Left cardiac atrium (tissue), 4 donors: ENCODE measurements at places on chromosomes 11 and 22. TPM values are rescaled to one million over a fixed set of nuclear protein-coding genes. Genes with fewer than 3 reads are reported as not detected.

DNA sequence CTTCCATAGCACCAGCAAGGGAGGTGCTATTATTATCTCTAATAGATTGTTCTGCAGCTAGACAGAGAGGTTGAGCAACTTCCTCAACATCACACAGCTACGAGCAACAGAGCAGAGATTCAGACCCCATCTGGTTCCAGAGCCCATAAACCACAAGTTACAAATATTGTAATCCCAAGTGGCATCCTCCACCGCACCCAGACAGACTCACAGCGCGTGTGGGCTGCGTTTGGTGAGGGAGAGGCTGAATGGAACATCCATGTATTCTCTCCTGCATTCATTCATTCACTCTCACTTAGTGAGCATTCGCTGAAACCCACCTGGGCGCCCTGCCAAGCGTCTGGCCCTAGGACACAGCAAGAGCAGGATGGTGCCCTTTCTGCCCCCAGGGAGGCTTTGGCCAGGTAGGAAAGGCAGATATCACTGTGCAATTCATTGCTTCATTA is 33.5 kb downstream of the LIF start:
- no peak for DNase-seq

- DNase-seq, result peak; percentile 52
Measured at GRCh38 chr11:125494974-125495725, 915 bp downstream of the FEZ1 start.

- no peak for DNase-seq
Measured at GRCh38 chr22:21797444-21798221, 62.0 kb upstream of the YPEL1 start.

DNA sequence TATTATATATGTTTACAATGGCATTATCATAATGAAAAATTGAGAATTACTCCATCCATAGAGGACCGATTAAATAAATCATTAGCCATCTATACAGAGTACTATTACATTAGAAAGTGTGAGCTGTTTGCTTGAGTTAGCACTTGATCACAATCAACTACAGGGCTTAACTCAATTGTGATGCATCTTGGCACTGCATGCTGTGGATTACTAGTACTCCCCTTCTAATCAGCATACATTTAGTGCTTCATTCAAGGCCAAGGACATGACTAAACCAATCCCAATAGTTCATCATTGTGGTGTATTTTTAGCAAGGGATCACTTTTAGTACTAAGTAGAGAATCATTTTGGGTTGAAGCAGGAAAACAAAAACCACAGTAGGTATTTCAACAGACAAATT is 23.5 kb upstream of the ARHGAP42 start:
- DNase-seq, result no peak

OR8D4 gene
- not detected for total RNA-seq

DNA sequence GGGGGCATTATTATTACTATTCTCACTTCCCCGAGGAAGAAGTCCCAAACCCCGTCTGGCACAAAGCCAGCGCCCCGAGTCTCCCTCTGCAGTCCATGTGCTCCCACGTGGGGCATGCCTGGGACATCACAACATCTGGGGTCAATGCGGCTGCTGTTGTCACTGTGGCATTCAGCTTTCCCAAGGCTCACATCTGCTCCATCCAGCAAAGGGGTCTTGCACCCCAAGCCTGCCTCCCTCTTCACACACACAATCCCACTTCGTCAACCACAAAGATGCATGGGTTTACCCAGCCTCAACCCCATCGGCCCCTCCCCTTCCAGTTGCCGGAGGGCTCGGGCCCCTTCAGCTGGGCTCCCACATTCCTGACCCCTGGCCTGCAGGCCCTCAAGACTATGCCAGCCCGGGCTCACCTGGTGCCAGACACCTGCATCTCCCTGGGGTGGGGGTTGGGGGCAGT is 23.5 kb upstream of the RTN4R start:
- no peak for DNase-seq

- DNase-seq, result peak; percentile 55
Measured at GRCh38 chr22:17853073-17853472, 78.8 kb upstream of the BID start.

ART5 gene
- 0.21 TPM for total RNA-seq

RNF141 gene
- 34.7 TPM for total RNA-seq

DNA sequence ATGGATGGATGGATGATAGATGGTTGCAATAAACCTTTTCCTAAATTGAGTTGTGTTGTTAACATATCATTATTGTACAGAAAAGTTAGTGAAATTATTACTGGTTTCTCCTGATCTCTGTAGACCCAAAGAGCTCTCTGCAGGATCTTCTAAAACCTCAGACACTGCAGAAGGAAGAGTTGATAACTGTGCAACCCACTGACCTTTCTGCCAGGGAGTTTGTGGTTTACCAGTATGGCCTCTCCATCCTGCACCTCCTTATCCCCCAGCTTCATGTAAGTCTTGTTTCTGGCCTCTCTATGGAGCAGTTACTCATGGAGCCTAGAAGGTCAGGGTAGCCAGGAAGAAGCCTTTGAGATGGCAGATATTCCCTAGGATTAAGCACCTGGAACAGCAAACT is 45.6 kb downstream of the BTG4 start:
- DNase-seq, result no peak

APOA5 gene
- total RNA-seq, result not detected

DNA sequence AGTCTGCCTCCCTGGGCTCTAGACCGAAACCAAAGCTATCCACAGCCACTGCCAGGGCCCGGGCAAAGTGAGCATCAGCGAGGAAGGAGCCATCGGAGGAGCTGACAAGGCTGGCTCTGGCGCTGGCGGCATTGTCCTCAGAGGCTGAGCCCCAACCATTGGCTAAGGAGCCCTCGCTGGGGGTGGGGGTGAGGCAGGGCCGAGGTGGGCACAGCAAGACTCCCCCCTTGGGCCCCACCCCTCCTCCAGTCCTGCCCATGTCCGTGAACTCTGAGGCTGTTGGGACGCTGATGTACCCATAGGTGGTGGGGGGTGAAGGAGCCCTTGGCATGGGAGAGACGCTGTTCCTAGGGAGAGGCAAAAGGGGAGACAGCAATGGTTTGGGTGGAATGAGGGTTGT is 11.2 kb downstream of the ROBO4 start:
- no peak for DNase-seq

DNA sequence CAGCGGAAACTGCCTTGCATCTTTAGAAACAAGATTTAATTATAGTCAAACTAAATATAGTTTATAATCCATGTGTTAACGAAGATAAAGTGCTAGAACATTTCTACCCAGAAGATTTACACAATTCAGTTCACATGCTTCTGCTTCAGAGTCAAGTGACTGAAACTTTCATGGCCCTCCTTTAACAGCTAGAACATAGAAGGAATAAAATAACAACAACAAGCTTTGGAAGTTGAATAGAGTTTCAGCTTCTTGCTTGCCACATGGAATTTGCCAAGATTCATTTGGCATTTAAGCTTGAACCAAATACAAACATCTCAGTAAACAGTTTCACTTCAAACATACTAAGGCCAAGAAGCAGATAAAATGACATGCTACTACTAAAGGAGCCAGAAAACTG is 676.3 kb upstream of the ANO3 start:
- no peak for DNase-seq

- no peak for DNase-seq
Measured at GRCh38 chr11:80144897-80145594, 704.2 kb upstream of the TENM4 start.

DNA sequence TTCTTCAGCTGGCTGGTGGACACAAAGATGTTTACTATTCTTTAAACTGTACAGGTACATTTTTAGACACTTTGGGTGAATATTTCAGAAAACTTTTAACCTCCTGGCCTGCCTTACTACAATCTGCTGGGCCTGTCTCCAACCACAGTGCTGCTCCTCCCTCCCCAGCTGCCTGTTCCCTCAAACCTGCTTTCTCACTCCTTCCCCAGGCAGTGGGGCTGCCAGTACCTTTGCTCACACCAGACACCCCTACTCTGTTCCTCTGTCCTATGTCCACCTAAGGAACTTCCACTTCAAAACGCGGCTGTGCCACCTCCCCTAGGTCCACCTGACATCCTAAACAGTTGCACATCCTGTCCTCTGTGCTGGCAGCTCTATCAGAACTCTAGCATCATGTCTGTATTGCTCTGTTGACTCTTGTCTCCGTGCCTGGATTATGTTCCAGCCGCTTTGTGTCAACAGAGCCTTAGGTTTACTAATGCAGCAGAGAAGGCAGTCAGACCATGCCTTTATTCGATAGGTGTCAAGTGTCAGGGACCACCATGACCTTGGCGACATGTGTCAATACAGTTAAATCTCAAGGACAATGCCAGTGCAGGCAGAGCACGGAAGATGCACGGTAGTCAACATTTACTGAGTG is 13.4 kb downstream of the ZP1 start:
- no peak for DNase-seq

DNA sequence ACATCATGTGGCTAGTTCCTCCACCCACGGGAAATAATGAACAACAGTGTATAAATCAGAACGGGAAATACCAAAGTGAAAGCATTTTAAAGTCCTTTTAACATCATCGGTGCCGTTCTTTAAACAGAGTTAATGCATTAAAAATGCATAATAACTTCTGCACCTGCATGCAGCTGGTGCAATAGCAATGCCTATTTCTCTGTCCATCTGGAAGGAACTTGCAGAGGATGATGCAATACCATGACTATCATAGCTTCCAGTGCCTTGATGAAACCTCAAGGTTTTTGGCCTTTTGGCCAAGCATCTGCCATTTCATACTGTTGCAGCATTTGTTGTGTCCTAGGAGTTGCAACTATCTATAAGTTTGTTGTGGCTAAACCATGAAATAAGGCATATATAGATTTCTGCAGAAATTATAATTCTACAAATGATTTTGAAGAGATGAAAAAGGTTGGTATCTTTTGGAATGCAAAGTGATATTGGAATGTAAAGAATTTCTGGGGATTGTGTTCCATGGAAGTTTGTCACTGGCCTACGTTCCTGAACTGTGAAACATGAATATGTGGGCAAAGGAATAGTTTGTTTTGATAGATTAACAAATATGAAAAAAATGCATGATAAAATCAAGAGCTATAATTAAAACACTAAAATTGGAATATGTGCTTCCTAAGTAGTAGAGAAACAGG is 9.8 kb upstream of the EIF3F start:
- DNase-seq, result no peak

- DNase-seq, result no peak
Measured at GRCh38 chr22:42347281-42347824, 76.9 kb upstream of the TCF20 start.

- no peak for DNase-seq
Measured at GRCh38 chr11:33861941-33862589, 29.8 kb downstream of the LMO2 start.

- DNase-seq, result no peak
Measured at GRCh38 chr22:31247726-31248125, 35.6 kb downstream of the LIMK2 start.

DNA sequence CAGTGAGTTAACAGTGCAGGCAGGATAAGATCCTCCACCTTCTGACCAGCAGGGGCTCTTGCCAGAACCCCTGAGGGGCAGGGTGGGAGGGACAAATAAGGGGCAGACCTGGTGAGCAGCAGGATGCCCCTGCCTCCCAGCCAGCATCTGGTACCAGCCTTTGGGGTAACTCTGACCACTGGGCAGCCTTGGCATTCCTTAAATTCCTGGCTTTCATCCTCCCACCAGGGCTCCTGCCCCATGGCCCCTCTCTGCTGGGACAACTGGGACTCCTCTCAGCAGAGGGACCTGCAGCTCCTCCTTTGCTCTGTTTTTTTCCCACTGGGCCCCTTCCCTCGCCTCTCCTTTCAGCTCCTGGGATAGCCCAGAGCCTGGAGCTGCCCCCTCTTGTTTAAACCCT is 98.0 kb upstream of the CD82 start:
- no peak for DNase-seq

PIH1D2 gene
- 1.3 TPM for total RNA-seq

- no peak for DNase-seq
Measured at GRCh38 chr22:19892257-19892879, 37.7 kb upstream of the GNB1L start.

DNA sequence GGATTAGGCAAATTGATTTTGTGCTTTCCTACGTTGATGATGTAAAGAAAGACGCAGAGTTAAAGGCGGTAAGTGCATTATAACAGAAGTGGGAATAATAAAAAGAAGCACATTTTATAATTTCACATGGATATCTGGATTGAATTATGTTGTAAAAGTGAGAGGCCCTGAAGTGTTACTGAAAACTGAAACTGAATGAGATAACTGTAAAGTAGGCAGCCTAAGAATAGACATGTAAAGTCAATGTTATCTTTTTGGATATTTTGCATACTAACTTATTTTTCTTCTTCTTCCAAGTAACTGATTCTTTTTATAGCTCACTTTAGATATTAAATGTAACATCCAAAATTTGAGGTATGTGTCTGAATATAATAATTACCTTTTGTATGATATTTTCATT is 28.3 kb downstream of the ANO5 start:
- DNase-seq, result no peak

DNA sequence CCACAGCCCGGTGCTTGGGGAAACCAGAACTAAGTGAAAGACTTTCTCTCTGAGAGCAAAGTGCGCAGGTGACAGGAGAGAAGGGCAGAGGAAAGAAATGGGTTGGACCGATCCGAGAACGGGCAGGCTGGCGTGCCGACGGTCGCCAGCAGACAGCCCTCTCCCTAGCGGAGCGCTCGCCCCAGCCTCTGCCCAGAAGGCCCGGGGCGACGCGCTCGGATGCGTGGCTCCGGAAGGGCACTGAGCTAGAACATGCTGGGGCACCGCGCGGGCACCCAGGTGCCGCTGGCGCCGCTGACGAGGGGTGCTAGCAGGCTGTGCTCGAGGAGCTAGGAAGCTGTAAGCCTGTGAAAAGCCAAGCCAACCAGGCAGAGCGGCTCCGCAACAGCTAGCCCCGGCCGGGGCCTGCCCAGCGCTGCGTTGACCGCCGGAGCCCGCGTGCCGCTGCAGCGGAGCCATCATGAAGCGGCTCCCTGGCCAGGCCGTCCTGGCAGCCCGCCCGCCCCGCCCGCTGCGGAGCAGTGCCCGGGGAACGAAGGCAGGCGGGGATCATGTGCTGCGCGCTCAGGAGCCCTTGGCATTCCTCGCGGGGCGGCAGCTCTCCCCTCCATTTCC is 22.1 kb upstream of the RRAS2 start:
- DNase-seq, result peak; percentile 80

- no peak for DNase-seq
Measured at GRCh38 chr11:28104425-28104824, 3.5 kb downstream of the KIF18A start.

- DNase-seq, result no peak
Measured at GRCh38 chr22:23800297-23801237, 13.8 kb downstream of the SMARCB1 start.

DNA sequence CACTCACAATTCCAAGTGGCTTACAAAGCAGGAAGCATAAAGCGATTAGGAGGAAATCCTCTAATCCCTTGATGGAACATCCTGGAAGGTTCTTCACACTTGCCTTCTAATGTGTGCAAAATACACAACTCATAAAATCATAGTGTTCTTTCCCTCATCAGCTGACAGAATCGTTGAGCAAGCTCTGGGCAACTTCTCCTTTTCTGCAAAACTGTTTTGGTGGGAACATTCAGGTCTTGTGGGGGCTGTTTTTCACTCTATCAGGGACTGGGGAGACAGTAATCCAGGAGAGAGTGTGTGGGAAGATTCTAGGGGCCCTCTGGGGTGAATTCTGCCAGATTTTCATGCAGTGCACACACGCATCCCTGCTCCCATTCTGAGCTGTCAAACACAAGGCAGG is 53.2 kb downstream of the IRAG1 start:
- no peak for DNase-seq

RIC3 gene
- total RNA-seq, result 13.8 TPM
